ENCODE measurements at places on chromosomes 4 and X. TPM values are rescaled to one million over a fixed set of nuclear protein-coding genes. Genes with fewer than 3 reads are reported as not detected.

- H3K4me1 ChIP-seq, result no peaks in the 10 kb centered on the region
- no peak overlapping the region for H3K27ac ChIP-seq
- no peak for DNase-seq
- no peaks in the 10 kb centered on the region for H3K36me3 ChIP-seq
Observed at GRCh38 chrX:134074151-134074550, 88.8 kb upstream of the GPC3 start.

Gene VCX
- total RNA-seq, result not detected

Gene GJB1
- total RNA-seq, result 2.7 TPM

Gene ITM2A
- 23.4 TPM for total RNA-seq

GRCh38 chr4:37719021-37719420 is 32.8 kb upstream of the RELL1 start:
- H3K27ac ChIP-seq, result no peak overlapping the region
- H3K27me3 ChIP-seq, result no peaks in the 10 kb centered on the region
- H3K36me3 ChIP-seq, result no peaks in the 10 kb centered on the region
- DNase-seq, result no peak
- no peaks in the 10 kb centered on the region for H3K4me1 ChIP-seq
- no peak overlapping the region for H3K4me3 ChIP-seq

DNA sequence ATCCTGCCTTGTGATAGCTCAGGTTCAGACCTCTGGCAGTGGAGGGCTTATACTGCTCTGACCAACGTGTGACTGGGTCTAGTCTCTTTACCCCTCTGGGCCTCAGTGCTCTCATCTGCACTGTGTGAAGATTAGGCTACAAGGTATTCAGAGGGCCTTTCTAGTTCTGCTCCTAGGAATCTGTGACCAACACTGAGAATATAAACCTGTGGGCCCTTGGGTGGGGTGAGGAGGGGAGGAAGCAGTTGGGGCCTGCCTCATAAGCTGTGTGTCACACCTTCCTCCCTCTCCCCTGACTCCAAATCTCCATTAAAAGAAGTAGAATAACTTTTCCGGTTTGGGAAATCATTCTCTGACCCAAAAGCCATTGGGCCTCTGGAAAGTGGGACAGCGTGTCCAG is 66.3 kb upstream of the MSN start:
- peak overlapping the region; percentile 80 for H3K27ac ChIP-seq
- peaks cover 27% of the 10 kb centered on the region for H3K4me1 ChIP-seq
- no peak for DNase-seq
- H3K27me3 ChIP-seq, result no peaks in the 10 kb centered on the region
- no peaks in the 10 kb centered on the region for H3K36me3 ChIP-seq

- no peaks in the 10 kb centered on the region for H3K36me3 ChIP-seq
- peaks cover 23% of the 10 kb centered on the region for H3K4me1 ChIP-seq
- no peak overlapping the region for H3K4me3 ChIP-seq
- H3K27ac ChIP-seq, result no peak overlapping the region
Observed at GRCh38 chrX:40166582-40166981, 68.8 kb upstream of the BCOR start.

Gene TMEM35A
- 1.3 TPM for total RNA-seq

DNA sequence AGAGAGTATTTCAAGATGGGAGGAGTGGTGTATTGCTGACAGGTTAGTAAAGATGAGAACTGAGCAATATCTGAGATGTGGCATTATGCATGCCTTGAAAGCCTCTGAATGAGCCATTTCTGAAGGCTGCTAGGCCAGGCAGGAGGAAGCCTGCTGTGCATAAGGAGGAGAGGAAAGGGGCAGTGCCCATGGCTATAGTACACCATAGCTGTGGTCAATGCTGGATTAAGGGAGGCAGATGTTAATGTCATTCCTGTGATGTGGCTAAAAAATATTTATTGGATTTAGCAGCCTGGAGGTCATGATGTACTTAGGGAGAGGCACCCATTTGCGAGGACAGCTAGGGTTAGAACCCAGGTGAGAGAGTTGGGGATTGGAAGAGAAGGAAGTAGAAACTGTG is 130.0 kb upstream of the LNX1 start:
- H3K36me3 ChIP-seq, result no peaks in the 10 kb centered on the region
- no peak overlapping the region for H3K27ac ChIP-seq
- peaks cover 5% of the 10 kb centered on the region for H3K4me1 ChIP-seq
- no peak overlapping the region for H3K4me3 ChIP-seq
- no peaks in the 10 kb centered on the region for H3K27me3 ChIP-seq
- no peak for DNase-seq

- H3K4me1 ChIP-seq, result peaks cover 5% of the 10 kb centered on the region
- H3K36me3 ChIP-seq, result no peaks in the 10 kb centered on the region
- H3K27ac ChIP-seq, result no peak overlapping the region
- no peak for DNase-seq
- H3K27me3 ChIP-seq, result no peaks in the 10 kb centered on the region
Observed at GRCh38 chr4:146525754-146526153, 4.0 kb upstream of the SLC10A7 start.
